ENCODE measurements at places on chromosomes 11 and 22.

GRCh38 chr11:31823644-31824331 lies 12.7 kb upstream of the PAX6 start:
- no peak for DNase-seq

DNA sequence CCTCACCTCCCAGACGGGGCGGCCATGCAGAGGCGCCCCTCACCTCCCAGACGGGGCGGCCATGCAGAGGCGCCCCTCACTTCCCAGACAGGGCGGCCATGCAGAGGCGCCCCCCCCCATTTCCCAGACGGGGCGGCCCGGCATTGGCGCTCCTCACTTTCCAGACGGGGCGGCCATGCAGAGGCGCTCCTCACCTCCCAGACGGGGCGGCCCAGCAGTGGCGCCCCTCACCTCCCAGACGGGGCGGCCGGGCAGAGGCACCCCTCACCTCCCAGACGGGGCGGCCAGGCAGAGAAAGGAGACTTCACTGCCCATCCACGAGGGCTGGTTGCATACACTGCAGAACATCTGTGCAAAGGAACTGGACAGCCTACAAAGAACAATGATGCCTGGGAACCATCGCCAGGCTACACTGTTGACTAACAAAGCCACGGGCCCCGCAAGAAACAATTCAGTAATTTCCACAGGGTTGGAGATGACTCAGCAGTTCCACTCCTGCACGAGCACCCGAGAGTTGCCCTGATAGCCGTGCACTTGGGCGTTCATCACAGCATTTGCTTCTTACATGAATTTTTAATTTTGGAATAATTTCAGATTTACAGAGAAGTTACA lies 58.7 kb downstream of the CTTN start:
- DNase-seq: peak; percentile 73

GRCh38 chr11:76625472-76626186 lies 44.9 kb downstream of the LRRC32 start:
- no peak for DNase-seq

DNA sequence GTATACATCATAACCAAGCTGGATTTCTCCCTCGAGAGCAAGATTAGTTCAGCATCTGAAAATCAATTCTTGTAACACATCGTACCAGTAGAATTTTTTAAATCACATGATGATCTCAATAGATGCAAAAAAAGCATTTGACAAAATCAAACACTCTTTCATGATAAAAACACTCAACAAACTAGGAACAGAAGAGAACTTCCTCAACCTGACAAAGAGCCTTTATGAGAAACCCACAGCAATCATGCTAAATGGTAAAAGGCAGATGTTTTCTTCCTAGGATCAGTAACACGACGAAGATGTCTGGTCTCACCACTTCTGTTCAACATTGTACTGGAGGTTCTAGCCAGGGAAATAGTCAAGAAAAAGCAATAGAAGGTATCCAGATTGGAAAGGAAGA lies 34.1 kb upstream of the TMPRSS4 start:
- no peak for DNase-seq

DNA sequence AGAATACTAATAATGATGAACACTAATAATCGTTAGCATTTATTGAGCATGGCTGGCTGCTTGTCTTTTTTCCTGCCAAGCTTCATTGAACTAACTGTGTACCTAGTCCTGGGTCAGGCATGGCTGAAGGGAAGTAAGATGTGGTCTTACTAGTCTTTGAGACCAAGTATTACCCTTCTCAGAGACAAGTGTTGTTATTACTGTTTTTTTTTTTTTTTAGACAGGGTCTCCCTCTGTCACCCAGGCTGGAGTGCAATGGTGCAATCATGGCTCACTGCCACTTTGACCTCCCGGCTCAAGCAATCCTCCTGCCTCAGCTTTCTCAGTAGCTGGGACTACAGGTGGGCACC lies 4.6 kb downstream of the ST14 start:
- no peak for DNase-seq

DNA sequence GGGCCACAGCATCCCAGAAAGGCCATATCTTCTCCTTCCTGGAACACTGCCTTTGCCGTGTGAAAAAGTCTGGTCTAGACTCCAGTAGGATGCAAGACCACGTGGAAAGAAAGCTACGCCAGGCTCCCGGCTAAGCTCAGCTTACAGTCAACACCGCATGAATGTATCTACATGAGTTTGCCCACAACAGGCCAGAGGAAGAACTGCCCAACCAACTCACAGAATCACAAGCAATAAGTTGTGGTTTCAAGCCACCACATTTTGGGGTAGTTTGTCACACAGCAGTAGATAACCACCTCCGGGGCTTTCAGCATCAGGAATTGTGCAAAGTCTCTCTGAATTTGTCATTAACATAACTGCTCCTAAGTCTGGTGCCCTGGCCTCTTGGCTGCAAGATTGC lies 27.3 kb downstream of the HSPA8 start:
- DNase-seq: no peak

DNA sequence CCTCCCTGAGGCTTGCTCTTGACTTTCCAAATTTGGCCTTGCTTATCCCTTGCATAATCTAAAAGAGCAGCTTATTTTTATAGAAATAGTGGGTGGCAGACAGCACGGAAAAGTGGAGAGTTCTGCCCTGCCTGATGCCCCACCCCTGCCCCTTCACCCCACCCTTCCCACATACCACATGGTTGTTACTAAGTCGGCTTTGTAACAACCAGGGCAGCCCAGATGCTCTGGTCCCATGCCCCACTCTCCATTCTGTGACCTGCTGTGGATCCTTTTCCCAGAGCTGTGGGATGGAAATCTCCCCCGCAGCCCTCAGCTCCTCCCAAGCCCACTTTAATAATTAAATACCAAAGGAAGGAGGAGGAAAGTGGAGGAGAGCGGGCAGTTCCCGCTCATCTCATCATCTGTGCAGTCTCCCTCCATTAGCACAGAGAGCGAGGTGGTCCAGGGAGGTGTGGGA lies 10.9 kb downstream of the MRGPRF start:
- no peak for DNase-seq

DNA sequence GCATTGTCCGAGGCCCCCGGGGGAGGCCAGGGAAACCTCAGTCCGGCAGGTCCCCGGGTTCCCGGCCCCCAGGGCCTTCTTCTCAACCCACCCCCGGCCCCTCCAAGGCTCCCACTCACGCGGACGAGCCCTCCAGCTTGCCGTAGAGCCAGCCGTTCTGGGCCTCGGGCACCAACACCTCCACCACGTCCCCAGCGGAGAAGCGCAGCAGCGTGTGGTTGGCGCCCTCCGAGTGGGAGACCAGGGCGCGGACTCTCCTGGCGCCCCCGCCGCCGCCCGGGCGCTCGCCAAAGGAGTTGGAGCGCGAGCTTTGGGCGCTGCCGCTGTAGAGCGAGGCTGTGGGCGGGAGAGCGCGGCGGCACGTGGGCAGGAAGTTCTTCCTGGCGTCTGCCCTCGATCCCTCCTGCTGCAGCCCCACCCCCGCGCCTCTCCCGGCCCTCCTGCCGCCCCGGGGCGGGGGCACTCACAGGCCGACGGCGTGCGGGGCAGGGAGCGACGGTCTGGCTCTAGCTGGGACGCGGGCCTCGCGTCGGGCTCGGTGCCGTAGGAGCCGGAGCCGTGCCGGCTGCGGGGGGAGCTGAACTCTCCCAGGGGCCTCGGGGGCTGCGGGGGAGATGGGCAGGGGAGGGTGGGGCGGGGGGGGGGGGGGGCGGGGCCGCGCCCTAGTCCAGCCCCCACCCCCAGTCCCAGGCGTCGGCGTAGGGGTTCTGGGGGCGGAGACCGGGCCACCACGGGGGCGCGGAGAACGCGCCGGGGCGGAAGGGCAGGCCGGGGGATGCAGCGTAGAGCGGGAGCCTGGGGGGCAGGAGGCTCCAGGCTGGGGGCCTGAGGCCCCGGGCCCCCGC lies 4.9 kb upstream of the SLC16A8 start:
- no peak for DNase-seq

- DNase-seq: no peak
Observed at GRCh38 chr11:120244476-120245365, 4.8 kb downstream of the POU2F3 start.

DNA sequence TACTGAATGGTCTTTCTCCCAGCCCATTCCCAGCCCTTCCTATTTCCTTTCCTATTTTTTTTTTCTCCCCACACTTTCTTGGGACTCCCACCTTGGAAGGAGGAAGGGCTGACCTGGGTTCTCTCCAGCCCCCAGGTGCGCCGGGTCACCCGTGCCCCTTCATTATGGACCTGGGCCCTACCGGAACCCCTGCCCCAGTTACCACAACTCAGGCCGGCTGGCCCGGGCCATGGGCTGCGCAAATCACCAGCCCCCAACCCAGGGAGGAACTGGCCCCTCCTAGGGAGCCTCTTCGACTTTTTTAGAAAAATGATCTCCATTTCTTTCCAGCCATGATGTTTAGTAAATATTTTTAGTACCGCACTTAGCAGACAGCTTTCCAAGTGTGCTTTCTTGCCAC lies 62.2 kb downstream of the MORC2 start:
- no peak for DNase-seq

DNA sequence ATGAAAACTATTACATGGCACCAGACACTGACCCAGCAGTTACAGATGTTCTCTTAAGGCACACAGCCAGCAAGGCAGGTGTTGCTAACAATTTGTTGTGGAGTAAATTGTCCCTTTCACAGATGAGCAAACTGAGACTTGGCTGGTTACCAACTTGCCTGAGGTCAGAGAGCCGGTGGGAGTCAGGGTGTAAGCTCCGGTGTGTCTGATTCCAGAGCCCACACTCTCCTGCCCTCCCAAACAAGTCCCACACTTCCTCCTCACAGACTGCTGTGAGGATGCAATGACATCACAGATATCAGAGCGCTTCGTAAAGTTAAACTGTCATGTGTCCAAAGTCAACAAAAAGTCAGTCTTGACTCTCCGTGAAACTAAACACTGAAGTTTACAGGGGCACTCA lies 12.5 kb downstream of the GDPD5 start:
- no peak for DNase-seq

DNA sequence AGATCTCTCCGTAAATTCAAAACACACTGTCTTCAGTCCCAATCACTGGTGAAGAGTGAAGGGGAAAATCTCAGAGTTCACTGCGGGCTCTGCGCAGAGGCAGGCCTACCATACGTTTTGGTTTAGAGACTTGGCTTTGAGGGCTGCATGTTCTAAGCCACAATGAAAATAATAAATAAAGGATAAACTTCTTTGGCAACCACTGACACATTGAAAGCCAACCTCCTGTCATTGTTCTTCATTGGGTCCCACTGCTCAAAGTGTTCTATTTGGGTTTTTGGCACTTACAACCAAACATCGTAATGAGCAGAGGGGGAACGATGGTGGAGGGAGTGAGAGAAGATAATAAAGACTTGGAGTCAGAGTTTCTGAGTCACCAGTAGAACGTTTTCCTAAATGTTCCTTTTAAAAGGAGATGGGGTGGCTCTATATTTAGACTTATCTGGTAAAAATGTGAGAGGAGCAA lies 472.9 kb downstream of the SOX6 start:
- DNase-seq: no peak

DNA sequence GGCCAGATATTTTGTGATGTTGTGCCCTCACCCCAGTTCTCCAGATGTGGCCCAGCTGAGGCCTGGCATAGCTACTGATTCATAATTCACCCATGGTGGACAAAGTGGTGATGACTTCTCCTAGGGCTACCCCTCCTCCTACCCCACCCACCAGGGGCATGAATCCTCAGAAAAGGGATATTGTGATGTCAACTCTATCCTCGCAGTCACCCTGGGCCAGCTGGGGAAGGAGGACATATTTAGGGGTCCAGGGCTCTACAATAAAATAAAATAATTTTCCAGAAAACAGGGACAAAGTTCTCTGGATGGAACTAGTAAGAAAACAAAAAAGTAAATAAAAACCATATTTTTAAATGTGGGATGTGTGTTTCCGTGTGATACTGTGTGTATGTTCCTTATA lies at the start of gene UBQLNL:
Gene UBQLNL (minus strand): TSS at position 101 of the 400 bp plus-strand sequence. CDS start 258 bp downstream, outside the sequence.
- no peak for DNase-seq

- peak; percentile 37 for DNase-seq
Observed at GRCh38 chr11:69443968-69444364, 37.5 kb upstream of the LINC01488 start.

GRCh38 chr11:46222490-46223251 lies 54.8 kb upstream of the CREB3L1 start:
- DNase-seq: peak; percentile 13

- peak; percentile 48 for DNase-seq
Observed at GRCh38 chr11:122317305-122317704, 201.3 kb upstream of the BLID start.

DNA sequence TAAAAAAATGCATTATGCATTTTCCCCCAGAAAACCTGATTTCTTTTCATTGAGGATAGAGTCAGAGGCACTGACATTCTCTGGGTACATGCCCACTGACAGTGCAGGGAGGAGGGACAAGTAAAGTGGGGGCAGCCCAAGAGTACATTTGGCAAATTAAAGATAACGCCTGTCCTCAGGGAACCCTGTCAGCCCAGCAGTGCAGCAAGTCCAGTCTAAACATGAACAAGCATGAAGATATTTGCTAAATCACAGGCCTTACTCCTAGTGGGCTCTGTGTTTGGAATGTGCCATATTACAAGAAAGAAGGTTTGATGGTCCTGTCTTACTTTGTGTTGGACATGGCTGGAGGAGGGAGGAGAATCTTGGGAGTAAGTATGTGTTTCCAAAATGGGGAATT lies 37.9 kb downstream of the AMOTL1 start:
- no peak for DNase-seq
